ENCODE measurements at places on chromosomes 2 and 18. TPM values are rescaled to one million over a fixed set of nuclear protein-coding genes. Genes with fewer than 3 reads are reported as not detected.

GRCh38 chr2:238082827-238083226 is 17.3 kb upstream of the ESPNL start:
- no peak for DNase-seq

DNA sequence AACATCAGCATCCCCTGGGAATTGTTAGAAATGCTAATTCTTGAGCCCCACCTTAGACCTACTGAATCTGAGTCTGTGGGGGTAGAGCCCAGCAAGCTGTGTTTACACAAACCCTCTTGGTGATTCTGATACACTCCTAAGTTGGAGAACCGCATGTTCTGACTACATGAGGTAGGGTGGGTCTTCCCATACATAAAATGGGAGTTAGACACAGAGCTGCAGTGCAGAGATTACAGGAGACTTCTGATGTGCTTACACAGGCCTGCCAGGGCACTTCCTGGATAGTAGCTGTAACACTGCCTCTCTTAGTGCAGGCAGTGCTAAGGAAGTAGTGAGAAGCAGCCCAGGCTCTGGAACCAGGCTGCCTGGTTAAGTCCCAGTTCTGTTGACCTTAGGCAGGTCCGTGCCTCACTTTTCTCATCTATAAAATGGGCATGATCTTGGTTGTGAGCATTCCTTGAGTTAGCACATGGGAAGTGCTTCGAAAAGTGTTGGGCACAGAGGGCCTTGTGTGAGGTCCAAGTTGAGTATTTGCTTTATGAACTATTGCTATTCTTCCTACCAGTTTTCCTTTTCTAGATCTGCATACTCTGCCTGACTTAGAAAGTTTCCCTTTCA is 67.3 kb downstream of the GLI2 start:
- DNase-seq, result no peak

DNA sequence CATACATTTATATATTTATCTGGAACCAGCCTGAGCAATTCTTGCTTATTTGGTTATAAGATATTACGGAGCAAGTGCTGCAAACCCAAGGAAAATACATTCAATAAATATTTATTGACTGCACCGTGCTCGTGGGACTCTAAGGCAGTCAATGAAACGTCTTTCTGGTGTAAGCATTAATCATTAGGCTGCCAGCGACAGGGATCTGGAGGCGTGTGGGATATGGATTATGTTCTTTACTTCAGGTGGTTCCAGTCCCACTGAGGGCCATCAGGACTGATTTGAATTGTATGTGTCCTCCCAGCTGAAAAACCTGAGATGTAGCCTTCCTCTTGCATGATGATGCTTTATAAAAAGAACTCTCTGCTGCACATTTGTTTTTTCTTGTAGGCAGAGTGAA is 75.4 kb downstream of the TACR1 start:
- peak; percentile 74 for DNase-seq

DNA sequence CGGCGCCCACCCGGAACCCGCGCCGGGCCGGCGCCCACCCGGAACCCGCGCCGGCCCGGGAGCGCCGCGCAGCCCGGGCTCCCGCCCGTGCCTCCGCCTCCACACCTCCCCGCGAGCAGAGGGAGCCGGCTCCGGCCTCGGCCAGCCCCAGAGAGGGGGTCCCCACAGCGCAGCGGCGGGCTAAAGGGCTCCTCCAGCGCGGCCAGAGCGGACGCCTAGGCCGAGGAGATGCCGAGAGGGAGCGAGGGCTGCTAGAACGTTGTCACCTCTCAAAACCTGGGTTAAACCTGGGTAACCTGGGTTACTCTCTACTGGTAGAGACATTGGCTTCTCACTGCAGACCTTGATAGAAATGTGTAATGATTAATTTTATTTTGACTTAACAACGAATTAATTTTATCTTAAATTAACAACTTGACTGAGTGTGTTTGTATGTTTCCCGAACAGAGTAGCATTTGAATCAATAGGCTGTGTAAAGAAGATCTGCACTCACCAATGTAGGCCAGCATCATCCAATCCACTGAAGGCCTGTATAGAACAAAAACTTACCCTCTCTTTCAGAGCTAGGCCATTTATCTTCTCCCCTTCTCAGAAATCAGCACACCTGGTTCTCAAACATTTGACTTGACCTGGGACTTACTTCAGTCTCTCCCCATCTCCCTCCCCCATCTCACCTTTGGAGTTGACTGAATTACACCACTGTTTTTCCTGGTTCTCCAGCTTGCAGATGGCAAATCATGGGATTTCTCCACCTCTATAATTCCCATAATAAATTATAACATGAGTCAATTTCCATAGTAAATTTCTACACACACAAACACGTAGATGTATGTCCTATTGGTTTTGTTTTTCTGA is 242.7 kb downstream of the ASXL3 start:
- DNase-seq, result no peak

The RAB27B gene
- 13.6 TPM for polyA plus RNA-seq

The RAX gene
- not detected for polyA plus RNA-seq

- DNase-seq, result no peak
Observed at GRCh38 chr18:69814861-69815385, 132.8 kb downstream of the CD226 start.

DNA sequence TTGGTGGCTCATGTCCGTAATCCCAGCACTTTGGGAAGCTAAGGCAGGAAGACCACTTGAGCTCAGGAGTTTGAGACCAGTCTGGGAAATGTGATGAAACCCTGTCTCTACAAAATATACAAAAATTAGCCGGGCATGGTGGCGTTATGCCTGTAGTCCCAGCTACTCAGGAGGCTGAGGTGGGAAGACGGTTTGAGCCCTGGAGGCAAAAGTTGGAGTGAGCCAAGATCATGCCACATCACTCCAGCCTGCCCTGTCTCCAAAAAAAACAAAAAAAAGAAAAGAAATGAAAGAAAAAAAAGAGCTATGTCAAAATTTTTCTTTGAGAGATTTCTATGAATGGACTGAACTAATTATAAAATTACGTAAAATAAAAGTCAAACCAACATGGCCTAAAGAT is 34.7 kb downstream of the ROCK2 start:
- no peak for DNase-seq

The UGT1A5 gene
- polyA plus RNA-seq, result not detected

The ALLC gene
- 0.71 TPM for polyA plus RNA-seq

DNA sequence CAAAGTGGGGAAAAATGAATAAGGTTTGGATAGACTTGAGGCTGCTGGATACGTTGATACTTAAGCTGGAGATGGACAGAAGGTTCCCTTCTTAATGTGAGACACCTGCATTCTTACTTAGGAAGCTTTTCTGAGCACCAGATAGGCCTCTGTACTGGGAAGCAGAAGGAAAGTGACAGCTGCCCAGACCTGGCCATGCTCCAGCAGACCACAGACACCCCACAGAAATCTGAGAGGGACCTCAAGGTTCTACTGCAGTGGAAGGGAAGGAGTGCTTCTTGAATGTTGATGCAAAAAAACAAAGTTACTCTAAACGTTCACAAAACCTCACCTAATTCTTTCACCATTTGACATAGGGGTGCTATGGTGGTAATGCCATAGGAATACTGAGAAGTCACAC is 642.1 kb upstream of the ID2 start:
- no peak for DNase-seq

- DNase-seq, result no peak
Observed at GRCh38 chr18:56386856-56387255, 251.5 kb downstream of the TXNL1 start.

The ZEB2 gene
- polyA plus RNA-seq, result 208 TPM

DNA sequence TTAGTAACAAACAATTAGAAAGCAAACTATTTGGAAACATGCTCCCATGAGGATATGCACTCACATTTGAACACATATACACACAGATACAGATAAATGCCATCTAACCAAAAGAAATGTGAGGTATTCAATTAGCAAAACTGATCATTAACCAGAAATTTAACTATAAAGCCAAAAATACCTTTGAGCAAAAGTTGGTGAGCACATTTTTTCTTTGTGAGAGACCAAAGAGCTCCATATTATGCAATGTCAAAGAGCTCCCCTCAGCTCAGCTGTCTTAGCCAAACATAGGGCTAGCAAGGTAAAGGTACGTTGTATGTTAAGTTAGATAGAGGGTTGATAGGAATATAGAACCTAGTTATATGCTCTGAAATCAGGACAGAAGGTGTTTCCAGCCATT is 43.8 kb downstream of the CYBRD1 start:
- DNase-seq, result no peak

- DNase-seq, result no peak
Observed at GRCh38 chr18:39172695-39173421, 1607.3 kb upstream of the CELF4 start.

GRCh38 chr2:5373200-5373599 is 319.0 kb upstream of the SOX11 start:
- DNase-seq, result no peak

The SLC5A7 gene
- 11.3 TPM for polyA plus RNA-seq

The MCFD2 gene
- polyA plus RNA-seq, result 61.5 TPM

The CDH7 gene
- 15.0 TPM for polyA plus RNA-seq

DNA sequence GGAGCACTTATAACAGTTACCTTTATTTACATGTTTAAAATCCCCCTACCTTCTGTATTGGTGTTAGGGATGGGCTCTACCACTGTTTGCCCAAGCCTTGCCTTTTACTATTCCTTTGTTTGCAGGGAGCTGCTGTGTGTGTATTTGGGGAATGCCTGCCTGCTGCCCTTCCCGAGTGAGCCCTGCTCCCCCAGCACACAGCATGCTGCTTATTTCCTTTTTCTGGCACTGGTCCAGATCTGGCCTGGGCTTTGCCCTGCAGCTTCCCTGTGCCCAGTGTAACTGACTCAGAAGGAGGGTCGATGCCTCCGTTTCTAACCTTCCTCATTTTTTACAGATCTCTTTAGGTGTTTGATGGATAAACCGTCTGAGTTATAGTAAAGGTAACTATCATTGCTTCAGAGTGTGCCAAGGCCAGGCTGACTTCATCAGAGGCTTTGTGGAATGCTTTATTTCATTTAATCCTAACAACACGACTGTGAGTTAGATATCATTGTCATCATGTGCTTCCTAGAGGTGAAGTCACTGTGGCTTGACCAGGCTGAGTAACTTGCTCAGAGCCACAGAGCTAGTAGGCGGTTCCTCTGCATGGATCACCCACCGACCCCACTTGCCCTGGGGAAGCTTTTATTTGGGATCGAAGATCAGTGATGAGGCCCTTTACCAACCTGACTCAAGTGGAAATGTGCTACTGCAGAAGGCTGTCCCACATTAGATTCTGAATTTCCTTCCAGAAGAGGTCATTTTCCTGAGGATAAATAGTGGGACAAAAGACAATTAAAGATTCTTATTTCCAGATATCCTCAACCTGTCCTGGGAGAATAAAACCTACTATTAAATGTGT is 238.8 kb downstream of the ZNF407 start:
- peak; percentile 46 for DNase-seq

- DNase-seq, result no peak
Observed at GRCh38 chr2:54258166-54258565, 2.1 kb upstream of the TSPYL6 start.

- no peak for DNase-seq
Observed at GRCh38 chr2:74719066-74719465, 65.0 kb downstream of the SEMA4F start.
